ENCODE measurements at places on chromosomes 2 and 18.

- no peak for DNase-seq
Measured at GRCh38 chr2:108535357-108535631, 1.0 kb downstream of the LIMS1 start.

DNA sequence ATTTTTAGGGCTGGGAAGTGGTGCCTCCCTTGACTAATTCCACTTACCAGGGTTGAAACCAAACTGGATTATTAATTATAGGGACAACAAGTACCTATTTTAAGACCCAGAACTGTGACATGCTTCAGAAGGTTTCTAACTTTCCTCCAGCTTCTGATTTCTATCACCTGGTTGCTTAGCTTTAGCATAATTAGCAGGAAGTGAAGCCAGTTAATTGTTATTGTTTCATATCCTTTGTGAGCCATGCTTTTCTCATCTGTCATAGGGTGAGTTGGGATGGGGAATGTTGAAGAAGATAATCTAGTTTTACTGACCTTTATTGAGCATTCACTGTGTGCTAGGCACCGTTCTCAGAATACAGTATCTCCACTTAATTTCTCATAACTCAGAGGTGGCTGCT is 3.2 kb downstream of the YPEL5 start:
- DNase-seq, result no peak

DNA sequence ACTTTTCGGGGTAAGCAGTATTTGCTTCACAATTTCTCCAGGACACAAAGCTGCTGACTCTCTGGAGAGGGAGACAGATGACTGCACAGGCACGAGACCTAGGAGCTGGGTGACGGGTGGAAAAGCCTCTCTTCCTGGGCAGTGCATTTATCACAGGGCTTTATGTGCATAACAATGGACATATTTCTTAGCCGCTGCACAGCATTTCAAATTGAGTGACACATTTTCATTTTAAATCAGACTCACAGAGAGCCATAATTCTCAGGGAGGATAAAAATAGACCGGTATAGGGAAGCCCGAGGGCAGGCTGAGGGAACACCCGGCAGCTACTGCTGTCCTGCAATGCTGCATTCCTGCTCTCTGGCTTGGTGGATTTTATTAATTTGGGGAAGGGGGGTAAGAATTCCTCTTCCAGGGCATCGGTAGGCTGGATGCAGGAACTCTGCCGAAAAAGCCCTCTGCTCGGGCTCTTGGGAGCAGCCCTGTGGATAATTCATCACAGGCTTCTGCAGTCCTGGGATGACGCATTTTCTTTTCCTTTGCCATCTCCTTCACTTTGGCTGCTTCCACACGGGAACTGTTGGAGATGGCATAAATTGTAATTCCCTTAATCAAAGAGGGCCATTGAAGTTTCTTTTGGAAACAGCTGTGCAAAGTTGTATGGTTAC is 108.1 kb upstream of the ACAA2 start:
- no peak for DNase-seq

DNA sequence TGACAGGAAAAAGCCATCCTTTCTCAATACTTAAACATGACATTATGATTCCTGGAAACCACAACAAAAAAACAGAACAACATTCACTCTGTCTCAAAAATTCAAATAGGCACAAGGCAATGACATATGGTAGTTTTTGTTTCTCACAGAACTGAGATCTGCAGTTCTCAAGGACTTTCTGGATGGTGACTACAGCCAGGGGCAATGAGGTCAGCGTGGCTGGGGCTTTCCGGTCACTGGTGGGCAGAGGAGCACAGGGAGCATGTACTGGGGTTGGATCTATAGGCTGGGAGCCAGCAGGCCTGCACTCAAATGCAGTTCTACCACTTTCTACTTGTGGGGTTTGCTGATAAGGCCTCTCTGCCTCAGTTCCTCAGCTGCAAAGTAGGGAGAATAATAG is 72.0 kb downstream of the CTAGE1 start:
- DNase-seq, result no peak

- DNase-seq, result no peak
Measured at GRCh38 chr2:163595028-163595427, 140.8 kb downstream of the FIGN start.

DNA sequence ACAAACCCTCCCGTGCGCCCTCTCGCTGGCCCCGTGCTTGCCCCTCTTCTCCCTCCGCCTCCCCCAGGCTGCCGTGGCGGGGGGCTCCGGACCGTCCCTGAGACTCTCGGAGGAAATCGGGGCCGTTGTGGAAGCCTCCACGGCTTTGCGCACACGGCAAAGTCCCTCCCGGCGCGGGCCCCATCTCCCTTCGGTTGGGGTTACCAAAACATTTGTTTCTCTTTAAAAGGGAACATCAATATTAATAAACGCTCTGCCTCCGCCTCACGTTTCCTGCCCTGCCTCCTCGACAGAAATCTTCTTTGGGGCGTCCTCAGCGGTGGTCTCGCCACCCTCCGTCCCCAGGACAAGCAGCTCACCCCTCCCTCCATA is 3.8 kb downstream of the PAX3 start:
- DNase-seq, result no peak

DNA sequence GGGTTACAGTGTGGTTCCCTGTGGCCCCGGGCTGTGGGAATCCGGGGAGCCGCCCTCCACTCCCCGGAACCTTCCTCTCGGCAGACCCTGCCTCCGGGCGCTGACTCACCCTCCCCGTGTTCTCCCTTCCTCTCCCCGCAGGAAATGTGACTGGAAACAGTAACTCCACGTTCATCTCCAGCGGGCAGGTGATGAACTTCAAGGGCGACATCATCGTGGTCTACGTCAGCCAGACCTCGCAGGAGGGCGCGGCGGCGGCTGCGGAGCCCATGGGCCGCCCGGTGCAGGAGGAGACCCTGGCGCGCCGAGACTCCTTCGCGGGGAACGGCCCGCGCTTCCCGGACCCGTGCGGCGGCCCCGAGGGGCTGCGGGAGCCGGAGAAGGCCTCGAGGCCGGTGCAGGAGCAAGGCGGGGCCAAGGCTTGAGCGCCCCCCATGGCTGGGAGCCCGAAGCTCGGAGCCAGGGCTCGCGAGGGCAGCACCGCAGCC is 59.5 kb downstream of the TNFRSF11A start:
- no peak for DNase-seq

DNA sequence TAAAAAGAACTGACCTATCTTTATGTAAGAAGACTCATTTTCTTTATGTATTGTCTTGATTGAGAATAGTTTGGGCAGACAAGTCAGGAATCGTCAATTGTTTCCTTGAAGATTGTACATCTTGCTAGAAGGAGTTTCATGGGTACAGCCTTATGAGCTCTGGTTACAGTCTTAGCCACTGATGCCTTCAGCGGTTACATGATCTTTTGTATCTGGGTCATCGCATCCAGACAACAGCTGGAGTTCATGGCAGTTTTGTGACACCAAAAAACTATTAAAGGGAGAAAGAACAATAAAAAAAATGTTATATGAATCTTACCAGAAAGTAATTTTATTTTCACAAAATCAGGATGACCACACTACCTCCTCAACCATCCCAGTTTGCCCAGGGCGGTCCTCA is 520.5 kb upstream of the CDH7 start:
- DNase-seq, result no peak

DNA sequence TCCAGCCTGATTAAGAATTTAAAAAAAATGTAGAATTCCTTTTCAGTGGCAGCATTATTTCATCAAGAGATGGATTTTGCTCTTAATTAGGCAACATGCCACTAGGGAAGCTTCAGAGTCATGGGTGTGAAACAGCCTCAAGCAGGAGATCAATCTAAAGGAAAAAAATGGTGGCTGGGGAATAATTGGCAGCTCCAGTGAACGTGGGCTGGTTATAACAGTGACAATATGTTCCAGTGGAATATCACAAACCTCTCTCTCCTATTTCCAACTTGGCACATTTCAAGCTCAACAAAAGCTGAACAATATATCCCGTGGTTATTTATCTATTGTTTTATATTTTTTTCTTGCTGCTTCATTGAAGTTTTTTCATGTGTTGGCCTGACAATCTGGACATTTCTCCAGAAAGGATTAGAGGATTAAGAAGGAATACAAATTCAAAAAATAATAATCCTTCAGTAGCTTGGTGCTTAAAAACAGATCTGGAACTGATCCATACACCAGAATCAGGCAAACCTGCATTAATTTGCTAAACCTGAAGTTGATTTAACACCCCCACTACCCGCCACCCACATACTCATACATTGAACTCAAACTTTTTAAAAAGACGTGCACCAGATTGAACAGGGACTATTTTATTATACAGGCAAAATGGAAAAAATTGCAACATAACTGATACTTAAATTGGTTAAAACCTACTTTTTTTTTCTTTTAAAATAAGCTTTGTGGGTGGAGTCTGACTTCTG is 255.9 kb upstream of the SPRED2 start:
- no peak for DNase-seq

GRCh38 chr2:29480426-29480825 is 365.2 kb downstream of the CLIP4 start:
- no peak for DNase-seq

- peak; percentile 53 for DNase-seq
Measured at GRCh38 chr2:42824454-42824807, 32.0 kb upstream of the HAAO start.

DNA sequence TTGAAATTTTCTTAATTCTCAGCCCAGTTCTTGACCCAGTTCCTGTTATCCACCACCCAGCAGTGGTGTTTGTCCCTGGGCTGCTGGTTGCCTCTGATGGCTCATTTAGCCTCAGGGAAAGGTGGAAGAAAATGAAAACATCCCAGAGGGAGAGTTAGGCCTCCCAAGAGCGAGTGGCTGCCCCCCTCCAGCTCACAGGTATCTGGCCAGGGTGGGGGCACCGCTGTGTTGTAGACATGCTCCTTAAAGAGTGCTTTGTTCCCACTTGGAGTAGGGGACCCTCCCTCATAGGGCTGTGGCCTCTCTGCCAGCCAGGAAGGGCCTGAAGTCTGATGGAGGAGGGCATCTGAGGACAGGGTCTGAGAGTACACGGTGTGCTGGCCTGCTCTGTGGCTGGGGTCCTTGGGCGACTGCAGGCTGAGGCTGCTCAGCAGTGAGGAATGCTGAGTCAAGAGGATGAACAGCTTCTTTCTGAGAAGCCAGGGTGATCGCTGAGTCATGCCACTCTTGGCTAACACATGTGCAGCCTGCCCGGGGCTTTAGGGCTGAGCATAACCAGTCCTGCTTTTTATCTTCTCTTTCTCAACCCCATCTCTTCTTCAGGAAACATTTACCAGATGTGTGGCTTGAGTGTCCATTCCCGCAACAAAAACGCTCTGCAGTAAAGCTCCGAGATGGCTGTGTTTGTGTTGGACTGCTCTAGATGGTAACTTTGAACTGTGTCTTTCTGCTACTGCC is 72.3 kb downstream of the IL1R2 start:
- peak; percentile 95 for DNase-seq

- no peak for DNase-seq
Measured at GRCh38 chr2:48174503-48174902, 268.2 kb upstream of the FBXO11 start.

GRCh38 chr2:224109751-224110150 is 70.7 kb upstream of the SERPINE2 start:
- no peak for DNase-seq

DNA sequence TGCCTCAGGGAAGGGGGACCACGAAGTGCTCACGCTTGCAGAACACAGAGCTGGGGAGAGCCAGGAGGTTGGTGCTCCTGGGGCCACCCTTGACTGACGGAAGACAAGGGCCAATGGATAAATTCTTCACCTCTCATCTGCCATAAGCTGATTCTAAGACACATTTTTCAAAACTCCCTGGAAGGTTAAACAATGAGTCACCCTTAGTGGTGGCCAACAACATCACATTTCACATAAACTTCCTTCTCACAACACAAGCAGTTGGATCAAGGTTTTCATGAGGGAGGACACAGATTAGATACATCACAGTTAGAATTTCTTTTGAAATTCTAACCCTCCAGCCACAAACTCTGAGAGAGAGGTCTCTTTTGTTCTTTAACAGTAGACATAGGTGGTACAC is 713.6 kb upstream of the POU3F3 start:
- DNase-seq, result no peak

GRCh38 chr2:86480105-86480504 is 38.9 kb downstream of the KDM3A start:
- DNase-seq, result no peak

DNA sequence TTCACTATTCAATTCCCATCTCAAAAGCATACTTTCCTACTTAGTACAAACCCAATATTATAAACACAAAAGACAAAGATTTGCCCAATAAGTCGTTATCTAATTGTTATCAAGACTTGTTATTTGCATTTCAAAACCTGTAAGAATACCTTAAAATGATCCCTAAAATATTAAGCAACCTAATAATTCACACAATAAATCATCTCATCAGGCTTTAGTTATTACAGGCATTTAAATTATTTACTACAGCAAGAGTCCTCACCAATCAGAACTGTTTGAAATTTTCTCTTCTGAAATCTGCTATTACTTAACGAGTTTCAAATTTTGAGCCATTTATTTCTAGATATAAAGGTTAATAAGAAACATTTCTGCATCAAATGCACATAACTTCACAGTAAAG is 1.6 kb downstream of the CCDC88A start:
- no peak for DNase-seq

GRCh38 chr2:172572981-172573380 is 17.1 kb downstream of the PDK1 start:
- DNase-seq, result no peak

GRCh38 chr18:51767293-51767692 is 569.8 kb upstream of the MEX3C start:
- DNase-seq, result no peak

DNA sequence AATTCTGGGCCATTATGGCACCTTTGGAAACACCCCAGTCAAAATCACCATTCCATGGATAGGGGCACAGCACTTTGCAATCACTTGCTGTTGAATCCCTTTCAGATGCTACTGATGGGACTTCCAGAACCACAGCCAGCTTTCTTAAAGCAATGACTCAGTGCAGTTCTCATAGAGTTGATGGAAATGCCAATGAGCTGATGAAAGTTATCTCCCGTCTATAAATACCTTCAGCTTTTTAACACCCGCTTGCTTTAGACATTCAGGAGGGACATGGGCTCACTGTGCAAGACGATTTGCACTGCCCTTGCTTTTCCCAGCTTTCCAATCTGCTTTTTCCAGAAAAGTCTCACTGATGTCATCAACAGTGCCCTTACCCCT is 66.7 kb upstream of the RPL31 start:
- DNase-seq, result no peak

- no peak for DNase-seq
Measured at GRCh38 chr18:23351521-23351920, 101.6 kb upstream of the RIOK3 start.

DNA sequence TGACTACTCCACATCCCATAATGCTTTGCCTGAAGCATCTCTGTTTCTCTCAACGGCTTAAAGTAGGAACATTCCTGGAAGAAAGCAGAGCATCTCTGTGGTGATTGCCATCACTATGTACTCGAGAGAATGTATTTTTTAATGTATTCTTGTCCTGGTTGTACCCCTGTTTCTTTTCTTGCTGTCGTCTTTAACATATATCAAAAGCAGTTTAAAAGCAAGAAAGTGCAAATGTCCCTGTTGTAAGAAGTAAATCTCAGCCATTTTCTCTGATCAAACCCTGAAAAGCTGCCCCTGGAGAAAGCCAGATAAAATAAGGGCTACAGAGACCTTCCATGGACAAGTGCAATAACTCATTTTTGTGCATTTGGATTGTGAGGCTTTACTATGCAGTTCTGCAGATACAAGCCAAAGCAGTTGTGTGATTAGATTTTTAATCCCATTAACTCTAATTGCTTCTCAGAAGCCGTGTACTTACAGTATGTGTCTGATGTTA is 70.8 kb downstream of the XIRP2 start:
- no peak for DNase-seq
